Upper lobe of left lung (tissue), 6 donors: ENCODE measurements at places on chromosomes 11 and 22. TPM values are rescaled to one million over a fixed set of nuclear protein-coding genes. Genes with fewer than 3 reads are reported as not detected.

- no peaks in the 10 kb centered on the region for H3K27me3 ChIP-seq
- H3K27ac ChIP-seq = no peak overlapping the region
- no peak overlapping the region for H3K4me3 ChIP-seq
- H3K4me1 ChIP-seq = peaks cover 12% of the 10 kb centered on the region
Observed at GRCh38 chr11:64620381-64620971, 29.5 kb downstream of the SLC22A12 start.

DNA sequence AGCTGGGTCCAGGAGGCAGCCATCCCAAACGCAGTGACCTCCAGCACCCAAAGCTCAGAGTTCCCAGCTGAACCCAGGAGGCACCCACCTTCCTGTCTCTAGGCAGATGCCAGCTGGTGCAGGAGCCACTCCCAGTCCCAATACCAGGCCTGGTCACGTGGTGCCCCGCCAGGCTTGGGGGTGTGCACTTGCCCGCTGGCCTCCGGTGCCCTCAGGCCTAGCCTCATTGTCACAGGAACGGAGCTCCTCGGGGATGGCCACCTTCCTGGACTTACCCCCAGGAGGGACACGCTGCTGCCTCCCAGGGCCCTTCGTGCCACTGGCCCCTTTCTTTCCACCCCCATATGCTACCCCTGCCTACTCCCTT lies 4.6 kb downstream of the BID start:
- H3K4me1 ChIP-seq = peaks cover 50% of the 10 kb centered on the region
- peak overlapping the region; percentile 8 for H3K27ac ChIP-seq
- no peak for DNase-seq
- H3K4me3 ChIP-seq = no peak overlapping the region
- no peaks in the 10 kb centered on the region for H3K27me3 ChIP-seq

Gene OSBP2
- total RNA-seq = 3.5 TPM

GRCh38 chr11:21911061-21911460 lies 281.8 kb upstream of the ANO5 start:
- H3K36me3 ChIP-seq = no peaks in the 10 kb centered on the region
- DNase-seq = no peak
- H3K27ac ChIP-seq = no peak overlapping the region
- H3K4me3 ChIP-seq = no peak overlapping the region

- H3K27ac ChIP-seq = peak overlapping the region; percentile 70
- no peaks in the 10 kb centered on the region for H3K36me3 ChIP-seq
- H3K4me1 ChIP-seq = no peaks in the 10 kb centered on the region
Observed at GRCh38 chr11:34640050-34640923, 19.4 kb downstream of the EHF start.

GRCh38 chr11:123338266-123338800 lies 91.7 kb upstream of the GRAMD1B start:
- no peaks in the 10 kb centered on the region for H3K27me3 ChIP-seq
- H3K27ac ChIP-seq = no peak overlapping the region
- no peak for DNase-seq
- H3K36me3 ChIP-seq = no peaks in the 10 kb centered on the region
- H3K4me3 ChIP-seq = no peak overlapping the region

DNA sequence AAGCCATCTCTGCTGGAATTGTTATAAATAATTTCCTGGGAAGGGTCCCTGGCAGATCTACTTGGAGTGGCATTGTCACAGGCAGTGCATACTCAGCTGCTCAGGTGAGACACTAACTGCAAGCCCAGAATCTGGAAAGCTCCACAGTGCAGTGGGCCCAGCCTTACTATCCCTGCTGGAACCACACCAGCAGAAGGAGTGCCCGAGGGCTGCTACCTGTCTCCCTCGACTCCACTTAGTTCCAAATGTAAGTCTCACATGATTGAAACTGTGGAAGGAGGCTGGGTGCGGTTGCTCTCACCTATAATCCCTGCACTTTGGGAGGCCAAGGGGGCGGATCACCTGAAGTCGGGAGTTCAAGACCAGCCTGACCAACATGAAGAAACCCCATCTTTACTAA lies 14.3 kb upstream of the SYVN1 start:
- H3K27ac ChIP-seq = no peak overlapping the region
- H3K27me3 ChIP-seq = no peaks in the 10 kb centered on the region
- H3K4me1 ChIP-seq = peaks cover 10% of the 10 kb centered on the region
- DNase-seq = no peak
- H3K36me3 ChIP-seq = no peaks in the 10 kb centered on the region
- no peak overlapping the region for H3K4me3 ChIP-seq

GRCh38 chr11:123233280-123233974 lies 38.4 kb upstream of the CLMP start:
- no peaks in the 10 kb centered on the region for H3K27me3 ChIP-seq
- H3K4me1 ChIP-seq = peaks cover 5% of the 10 kb centered on the region
- H3K36me3 ChIP-seq = no peaks in the 10 kb centered on the region
- H3K27ac ChIP-seq = no peak overlapping the region
- no peak overlapping the region for H3K4me3 ChIP-seq

DNA sequence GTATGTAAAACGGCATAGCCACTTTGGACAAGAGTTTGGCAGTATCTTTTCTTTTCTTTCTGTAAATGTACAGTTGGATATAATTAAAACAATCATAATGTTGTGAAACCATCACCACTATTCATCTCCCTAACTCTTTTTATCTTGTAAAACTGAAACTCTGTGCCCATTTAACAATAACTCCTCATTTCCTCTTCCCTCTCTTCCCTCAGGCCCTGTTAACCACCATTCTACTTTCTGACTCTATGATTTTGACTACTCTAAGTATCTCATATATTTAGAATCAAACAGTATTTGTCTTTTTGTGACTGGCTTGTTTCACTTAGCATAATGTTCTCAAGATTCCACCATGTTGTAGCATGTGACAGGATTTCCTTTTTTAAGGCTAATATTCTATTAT lies 10.2 kb downstream of the SCUBE2 start:
- H3K27me3 ChIP-seq = no peaks in the 10 kb centered on the region
- no peak overlapping the region for H3K27ac ChIP-seq
- no peak overlapping the region for H3K4me3 ChIP-seq
- no peaks in the 10 kb centered on the region for H3K36me3 ChIP-seq
- no peak for DNase-seq
- no peaks in the 10 kb centered on the region for H3K4me1 ChIP-seq

DNA sequence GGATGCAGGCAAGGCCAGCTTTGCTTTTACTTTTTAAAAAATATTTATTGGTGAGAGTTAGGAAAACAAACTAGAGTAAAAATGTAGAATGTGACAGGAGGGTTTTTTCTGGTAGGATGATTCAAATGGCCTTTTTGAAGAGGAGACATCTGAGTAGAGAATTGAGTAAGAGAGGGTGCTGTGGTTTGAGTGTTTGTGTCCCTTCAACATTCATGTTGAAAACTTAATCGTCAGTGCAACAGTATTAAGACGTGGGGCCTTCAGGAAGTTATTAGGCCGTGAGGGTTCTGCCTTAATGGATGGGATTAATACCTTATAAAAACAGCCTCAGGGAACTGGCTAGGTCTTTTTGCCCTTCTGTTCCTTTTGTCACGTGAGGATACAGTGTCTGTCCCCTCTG lies 288.8 kb upstream of the C11orf87 start:
- H3K4me3 ChIP-seq = no peak overlapping the region
- H3K36me3 ChIP-seq = no peaks in the 10 kb centered on the region

DNA sequence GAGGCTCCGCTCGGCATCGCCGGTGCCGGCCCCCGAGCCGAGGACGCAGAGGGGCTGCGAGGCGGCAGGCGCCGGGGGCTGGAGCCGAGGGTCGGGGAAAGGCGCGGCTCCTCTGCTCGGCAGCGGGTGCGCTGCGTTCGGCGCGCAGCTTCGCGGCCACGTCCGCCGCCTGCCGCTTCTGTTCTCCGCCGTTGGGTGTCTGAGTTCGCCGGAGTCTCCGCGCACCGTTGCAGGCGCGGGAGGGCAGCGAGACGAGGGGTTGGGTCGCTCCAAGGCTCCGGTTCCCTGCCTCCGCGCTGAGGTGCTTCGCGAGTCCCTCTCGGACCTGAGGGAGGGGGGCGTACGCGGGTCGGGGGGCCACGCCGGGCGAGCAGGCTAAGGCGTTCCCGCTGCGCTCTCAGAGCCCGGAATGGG lies 347 bp downstream of the MN1 start:
- peak overlapping the region; percentile 77 for H3K27ac ChIP-seq
- H3K4me3 ChIP-seq = peak overlapping the region; percentile 79
- no peak for DNase-seq
